ENCODE measurements at places on chromosomes 3 and 15. TPM values are rescaled to one million over a fixed set of nuclear protein-coding genes. Genes with fewer than 3 reads are reported as not detected.

The SCN11A gene
- total RNA-seq, result 0.49 TPM

The KLF13 gene
- 35.2 TPM for total RNA-seq

The CASR gene
- not detected for total RNA-seq

The FGF7 gene
- total RNA-seq, result 29.2 TPM

The SLC28A1 gene
- not detected for total RNA-seq

The COX5A gene
- total RNA-seq, result 96.8 TPM

The CIDEC gene
- 1,480 TPM for total RNA-seq

The ARHGEF26 gene
- total RNA-seq, result 25.5 TPM

The STRA6 gene
- total RNA-seq, result not detected

The KLHL6 gene
- total RNA-seq, result 18.7 TPM

The DIS3L gene
- total RNA-seq, result 64.5 TPM

The GOLGA8G gene
- not detected for total RNA-seq

The MKRN2OS gene
- not detected for total RNA-seq

The AADACL2 gene
- not detected for total RNA-seq

The MNS1 gene
- total RNA-seq, result 0.38 TPM

The ADCY5 gene
- total RNA-seq, result 16.1 TPM

The SPG21 gene
- total RNA-seq, result 94.4 TPM

The GPR62 gene
- not detected for total RNA-seq
